ENCODE measurements at places on chromosomes 6 and 20.

DNA sequence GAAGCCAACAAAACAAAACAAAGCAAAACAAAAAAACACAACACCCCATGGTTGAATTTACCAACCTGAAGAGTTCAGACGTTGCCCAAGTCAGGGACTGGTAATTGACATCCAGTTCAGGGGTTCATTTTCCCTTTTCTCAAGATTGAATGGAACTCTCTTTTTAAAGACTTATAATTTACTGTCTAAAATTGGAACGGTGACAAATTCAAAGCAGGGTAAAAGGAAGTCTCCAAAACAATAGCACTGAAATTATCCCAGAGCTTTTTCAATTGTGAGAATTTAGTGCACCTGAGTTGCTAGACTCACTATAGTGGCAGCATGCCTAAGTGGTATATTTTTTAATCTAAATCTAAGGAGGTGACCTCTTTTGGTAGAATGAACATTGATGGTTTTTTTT lies 90.9 kb upstream of the PREP start:
- DNase-seq: no peak

DNA sequence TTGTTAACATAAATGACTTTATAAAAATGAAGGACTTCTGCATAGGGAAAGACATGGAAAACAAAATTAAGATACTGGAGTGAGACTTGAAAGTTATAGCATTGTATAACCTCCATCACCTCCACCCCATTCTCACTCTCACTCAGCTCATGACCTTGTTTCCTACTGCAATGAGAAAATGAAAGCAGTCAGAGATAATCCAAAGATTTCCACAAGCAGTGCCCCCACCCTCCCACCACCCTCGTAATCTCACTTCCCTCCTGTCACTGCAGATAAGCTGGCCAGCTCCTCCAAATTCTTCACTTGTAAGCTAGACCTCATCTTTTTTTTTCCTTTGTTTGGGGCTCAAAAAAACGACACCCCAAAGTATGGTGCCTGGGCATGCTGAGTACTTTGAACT lies 52.9 kb upstream of the PROKR2 start:
- no peak for DNase-seq

- no peak for DNase-seq
Measured at GRCh38 chr6:56911847-56912246, 43.1 kb upstream of the BEND6 start.

GRCh38 chr6:124073021-124073420 lies 269.4 kb downstream of the NKAIN2 start:
- DNase-seq: no peak

GRCh38 chr6:19083801-19084200 lies 696.7 kb downstream of the RNF144B start:
- DNase-seq: no peak

GRCh38 chr6:100808638-100809275 lies 72.4 kb downstream of the ASCC3 start:
- DNase-seq: no peak

- DNase-seq: no peak
Measured at GRCh38 chr6:41917528-41917927, 3.4 kb downstream of the MED20 start.

DNA sequence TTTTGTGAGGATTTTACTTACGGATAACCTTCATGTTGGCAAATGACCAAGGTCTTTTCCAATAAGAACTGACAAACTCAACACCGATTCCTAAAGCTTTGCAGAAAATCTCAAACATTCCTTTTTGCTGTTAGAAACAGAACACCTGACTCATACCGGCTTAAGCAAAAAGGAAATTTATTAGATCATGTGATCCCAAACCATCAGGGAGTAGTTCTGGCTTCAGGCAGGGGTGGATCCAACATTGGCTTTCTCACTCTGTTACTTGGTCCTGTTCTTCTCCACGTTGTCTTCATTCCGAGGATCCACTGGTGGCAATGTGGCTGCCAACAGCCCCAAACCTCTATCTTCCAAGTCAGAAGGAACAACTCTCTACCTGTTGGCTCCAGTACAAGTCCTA lies 95.9 kb upstream of the PMEPA1 start:
- no peak for DNase-seq

Measured in stimulated activated CD8-positive, alpha-beta memory T cell treated with anti-CD3 and anti-CD28 coated beads, Interleukin-7, amount 100 ng/mL, for 24 hours (primary cell).